ENCODE measurements at places on chromosomes 13 and 19. TPM values are rescaled to one million over a fixed set of nuclear protein-coding genes. Genes with fewer than 3 reads are reported as not detected.

Gene ZNF536
- total RNA-seq: not detected

Gene FCAR
- total RNA-seq: not detected

Gene CLDN10
- total RNA-seq: not detected

Gene ZNF737
- total RNA-seq: 18.4 TPM

Gene APOC1
- 0.81 TPM for total RNA-seq

Gene NKPD1
- total RNA-seq: 0.24 TPM

Gene POU4F1
- total RNA-seq: 0.40 TPM

Gene SMIM44
- total RNA-seq: not detected

Gene ERICH6B
- not detected for total RNA-seq

Gene ARHGEF7
- 67.8 TPM for total RNA-seq

Gene MIER2
- total RNA-seq: 22.5 TPM

Gene TNFSF9
- total RNA-seq: 0.71 TPM

Gene CLEC17A
- total RNA-seq: not detected

Gene MAST1
- total RNA-seq: 0.53 TPM
